ENCODE measurements at places on chromosomes 7 and 10.
A peak's percentile ranks its signal among the peaks of the same experiment; 100 is the strongest.

GRCh38 chr7:18638594-18639452 lies 143.3 kb downstream of the HDAC9 start:
- no peak for DNase-seq

GRCh38 chr7:31020161-31020560 lies 31.9 kb upstream of the ADCYAP1R1 start:
- no peak for DNase-seq

DNA sequence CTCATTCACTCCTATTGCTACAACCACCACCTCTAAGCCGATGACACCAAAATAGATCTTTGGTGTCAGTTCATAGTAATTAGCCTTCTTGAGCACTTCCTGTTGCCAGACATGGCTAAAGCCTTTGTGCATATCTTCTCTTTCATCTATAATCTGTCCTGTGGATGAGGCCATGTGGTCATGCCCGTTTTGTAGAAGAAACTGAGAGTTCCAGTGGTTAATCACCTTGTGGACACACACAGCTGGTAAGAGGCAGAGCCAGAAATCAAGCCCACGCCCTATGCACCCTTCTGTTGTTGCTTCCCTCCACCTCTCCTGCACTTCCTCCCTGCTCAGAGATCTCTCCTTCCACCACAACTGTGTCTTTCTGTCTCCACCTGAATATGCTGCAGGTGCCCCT lies 285.1 kb upstream of the PFKP start:
- DNase-seq = no peak

DNA sequence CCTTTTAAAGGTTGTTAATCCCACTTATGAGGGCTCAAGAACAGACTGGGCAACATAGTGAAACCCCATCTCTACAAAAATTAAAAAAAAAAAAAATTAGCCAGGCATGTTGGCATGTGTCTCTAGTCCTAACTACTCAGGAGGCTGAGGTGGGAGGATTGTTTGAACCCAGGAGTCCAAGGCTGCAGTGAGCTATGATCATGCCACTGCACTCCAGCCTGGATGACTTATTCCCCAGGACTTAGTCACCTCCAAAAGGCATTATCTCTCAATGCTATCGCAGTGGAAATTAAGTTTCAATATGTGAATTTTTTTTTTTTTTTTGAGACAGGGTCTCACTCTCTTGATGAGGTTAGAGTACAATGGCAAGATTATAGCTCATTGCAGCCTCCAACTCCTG lies 61.2 kb upstream of the TRIM24 start:
- DNase-seq = no peak

DNA sequence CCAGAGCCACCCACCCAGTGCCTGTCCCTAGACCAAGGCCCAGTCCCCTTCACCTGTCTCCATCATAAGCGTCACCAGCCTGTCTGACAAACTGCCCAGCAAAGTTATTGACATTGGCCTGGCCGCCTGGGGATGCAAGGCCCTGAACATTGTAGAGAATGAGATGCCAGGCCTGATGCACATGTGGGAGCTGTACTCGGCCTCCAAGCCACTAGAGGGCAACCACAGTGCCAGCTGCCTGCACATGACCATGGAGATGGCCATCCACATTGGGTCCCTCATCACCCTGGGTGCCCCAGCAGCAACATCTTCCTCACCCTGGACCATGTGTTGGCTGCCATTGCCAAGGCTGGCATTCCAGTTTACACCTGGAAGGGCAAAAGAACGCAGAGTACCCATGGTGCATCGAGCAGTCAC lies 63.7 kb upstream of the ANTXRL start:
- DNase-seq = no peak

- DNase-seq = no peak
Observed at GRCh38 chr10:62573929-62574328, 199.8 kb downstream of the ZNF365 start.

- DNase-seq = no peak
Observed at GRCh38 chr7:144665689-144666381, 170.0 kb downstream of the TPK1 start.

DNA sequence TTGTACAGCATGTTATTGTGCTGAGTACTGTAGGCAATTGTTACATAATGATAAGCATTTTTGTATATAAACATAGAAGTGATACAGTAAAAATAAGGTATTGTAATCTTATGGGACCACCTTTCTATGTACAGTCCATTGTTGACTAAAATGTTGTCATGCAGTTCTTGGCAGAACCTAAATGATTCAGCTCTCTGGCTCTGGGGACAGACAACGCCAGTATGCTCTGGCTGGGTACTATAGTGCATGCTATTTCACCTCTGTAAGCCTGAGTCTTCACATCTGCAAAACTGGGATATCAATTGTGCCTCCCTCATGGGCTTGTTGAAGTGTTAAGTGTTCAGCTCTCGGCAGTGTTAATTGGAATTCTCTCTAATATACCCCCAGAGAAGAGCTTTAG lies 674.3 kb downstream of the INHBA start:
- DNase-seq = no peak

DNA sequence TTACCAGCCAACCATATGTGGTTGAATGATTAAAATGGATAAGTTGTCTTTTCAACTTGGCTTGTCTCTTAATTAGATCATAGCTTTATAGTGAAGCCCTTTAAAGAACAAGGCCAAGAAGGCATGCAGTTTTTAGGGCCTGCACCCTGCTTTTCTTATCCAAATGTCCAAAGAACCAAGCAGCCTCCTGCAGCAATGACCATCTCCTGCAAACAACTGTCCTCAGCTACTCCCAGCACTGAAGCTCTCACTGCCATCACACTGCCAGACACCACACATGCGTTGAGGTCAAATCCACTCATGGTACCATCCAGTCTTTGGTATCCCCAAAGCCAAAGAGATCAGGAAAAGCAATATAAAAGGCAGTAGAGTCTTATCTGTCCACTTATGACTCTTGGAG lies 210.3 kb downstream of the ACTR3B start:
- no peak for DNase-seq

DNA sequence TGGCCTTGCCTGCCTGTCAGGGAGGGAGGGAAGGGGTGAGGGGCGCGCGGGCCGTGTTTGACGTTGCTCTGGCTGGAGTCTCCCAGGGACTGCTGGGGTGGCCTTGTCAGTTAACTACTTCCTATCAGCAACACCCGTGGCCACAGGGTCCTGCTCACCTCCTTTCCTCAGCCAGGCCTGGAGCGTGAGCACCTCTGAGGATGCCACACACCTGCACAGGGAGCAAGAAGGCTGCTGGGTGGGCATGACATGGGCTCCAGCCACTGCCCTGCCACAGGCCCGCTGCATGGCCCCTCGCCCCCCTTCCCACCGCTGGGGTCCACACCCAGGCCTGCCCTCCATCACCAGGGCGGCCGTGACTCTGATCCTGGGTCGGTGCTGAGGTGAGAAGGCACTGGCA lies 212.4 kb downstream of the ELFN1 start:
- DNase-seq = no peak

DNA sequence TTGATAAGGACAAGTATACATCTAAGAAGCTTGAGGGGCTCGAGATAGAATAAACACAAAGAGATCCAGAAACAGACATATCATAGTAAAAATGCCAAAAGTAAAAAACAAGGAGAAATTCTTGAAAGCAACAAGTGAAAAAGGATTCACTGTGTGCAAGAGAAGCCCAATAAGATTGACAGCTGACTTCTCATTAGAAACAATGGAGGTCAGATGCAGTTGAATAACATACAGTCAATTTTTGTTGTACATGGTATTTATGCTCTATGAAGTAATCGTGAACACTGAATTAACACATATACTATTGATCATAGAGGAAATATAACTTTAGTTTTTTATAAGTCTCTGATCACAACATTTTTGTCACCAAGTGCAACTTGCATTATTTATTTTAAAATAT lies 982.8 kb upstream of the SORCS1 start:
- no peak for DNase-seq

GRCh38 chr7:127940381-127941160 lies 90.7 kb downstream of the LRRC4 start:
- DNase-seq = no peak

DNA sequence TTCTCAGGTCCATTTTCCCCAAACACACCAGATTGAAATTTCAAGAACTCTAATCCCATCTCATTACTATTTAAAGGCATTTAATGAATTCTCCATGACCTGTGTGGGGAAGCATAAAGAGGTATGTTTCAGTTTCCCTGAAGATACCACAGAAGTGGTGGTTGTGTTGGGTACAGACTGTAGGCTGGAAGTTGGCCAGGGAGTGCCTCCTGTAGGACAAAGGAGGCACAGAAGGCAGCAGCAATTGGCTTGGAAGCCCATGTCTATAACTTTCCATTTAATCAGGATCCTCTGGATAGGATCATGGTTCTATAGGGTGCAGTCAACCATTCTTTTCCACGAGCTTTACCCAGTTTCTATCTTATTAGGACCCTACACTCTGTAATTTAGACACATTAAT lies 8.6 kb upstream of the BET1 start:
- no peak for DNase-seq

GRCh38 chr10:113454341-113455061 lies 98.4 kb upstream of the HABP2 start:
- peak; percentile 31 for DNase-seq
